ENCODE measurements at places on chromosomes 2 and 18. TPM values are rescaled to one million over a fixed set of nuclear protein-coding genes. Genes with fewer than 3 reads are reported as not detected.

DNA sequence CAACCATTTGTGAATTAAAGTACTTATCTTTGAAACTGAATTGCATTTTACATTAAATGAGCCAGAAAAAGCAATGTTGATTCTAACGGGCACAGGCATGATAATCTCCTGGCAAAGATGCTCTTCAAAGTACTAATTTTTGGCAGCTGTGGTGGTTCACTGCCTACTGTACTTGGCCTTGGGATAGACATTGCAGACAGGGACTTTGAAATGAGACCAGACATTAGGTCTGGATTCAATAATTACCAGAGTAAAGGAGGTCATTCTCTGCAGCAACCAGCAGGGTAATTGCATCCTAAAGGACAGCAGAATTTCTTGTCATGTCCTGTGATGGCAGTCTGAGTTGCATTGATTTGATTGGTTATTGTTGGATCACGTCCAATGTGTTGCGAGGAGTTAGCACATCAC, 986.5 kb downstream of the TDRD15 start:
- no peak for DNase-seq

DNA sequence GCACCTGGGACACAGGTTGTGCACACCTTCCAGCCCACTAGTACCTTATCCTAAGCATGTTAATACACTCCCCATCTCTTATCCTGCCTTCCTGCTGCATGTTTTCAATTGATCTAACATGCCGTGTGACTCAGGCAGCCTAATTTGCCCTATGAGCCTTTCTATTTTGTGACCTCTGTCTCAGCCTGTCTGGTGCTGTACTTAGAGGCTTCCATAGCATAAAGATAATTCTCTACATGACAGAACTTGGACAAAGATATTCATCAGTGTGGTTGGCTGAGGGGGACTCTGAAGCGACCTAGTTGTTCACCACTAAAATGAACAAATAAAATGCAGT, 8.6 kb upstream of the TMEM37 start:
- DNase-seq: no peak

Gene OR6B2
- 0.23 TPM for total RNA-seq

Gene CHRNG
- total RNA-seq: not detected

- DNase-seq: no peak
Observed at GRCh38 chr18:57744211-57744694, 58.9 kb downstream of the ATP8B1 start.

DNA sequence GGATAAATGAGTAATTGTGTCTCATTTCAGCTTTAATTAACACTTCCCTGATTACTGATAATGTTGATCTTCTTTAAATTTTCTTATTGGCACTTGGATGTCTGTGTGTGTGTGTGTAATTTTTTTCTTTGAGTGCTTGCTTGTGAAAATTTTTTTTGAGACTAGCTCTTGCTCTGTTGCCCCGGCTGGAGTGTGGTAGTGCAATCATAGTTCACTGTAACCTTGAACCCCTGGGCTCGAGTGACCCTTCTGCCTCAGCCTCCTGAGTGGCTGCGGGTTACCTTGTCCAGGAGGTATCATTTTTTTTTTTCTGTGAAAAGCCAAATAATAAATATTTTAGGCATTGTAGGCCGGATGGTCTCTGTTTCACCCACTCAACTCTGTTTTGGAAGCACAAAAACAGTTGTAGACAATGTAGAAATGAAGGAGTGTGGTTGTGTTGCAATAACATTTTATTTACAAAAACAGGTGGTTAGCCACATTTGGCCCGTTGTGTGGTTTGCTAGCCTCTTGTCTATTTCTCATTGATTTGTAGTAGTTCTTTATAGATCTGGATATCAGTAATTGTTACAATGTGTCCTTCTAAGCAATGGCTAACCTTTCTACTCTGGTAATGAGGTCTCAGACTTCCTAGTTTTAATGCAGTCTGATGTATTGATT, 7.9 kb downstream of the IL1RL2 start:
- DNase-seq: no peak

Gene ATRAID
- 89.9 TPM for total RNA-seq

- no peak for DNase-seq
Observed at GRCh38 chr2:80035749-80036285, 268.7 kb downstream of the LRRTM1 start.

- DNase-seq: no peak
Observed at GRCh38 chr2:120658042-120658769, 77.5 kb upstream of the GLI2 start.

GRCh38 chr2:104844807-104845551, 8.9 kb upstream of the POU3F3 start:
- DNase-seq: no peak

GRCh38 chr18:67363694-67364093, 152.8 kb downstream of the DSEL start:
- no peak for DNase-seq

GRCh38 chr18:58565021-58565420, 63.9 kb downstream of the ALPK2 start:
- DNase-seq: no peak

DNA sequence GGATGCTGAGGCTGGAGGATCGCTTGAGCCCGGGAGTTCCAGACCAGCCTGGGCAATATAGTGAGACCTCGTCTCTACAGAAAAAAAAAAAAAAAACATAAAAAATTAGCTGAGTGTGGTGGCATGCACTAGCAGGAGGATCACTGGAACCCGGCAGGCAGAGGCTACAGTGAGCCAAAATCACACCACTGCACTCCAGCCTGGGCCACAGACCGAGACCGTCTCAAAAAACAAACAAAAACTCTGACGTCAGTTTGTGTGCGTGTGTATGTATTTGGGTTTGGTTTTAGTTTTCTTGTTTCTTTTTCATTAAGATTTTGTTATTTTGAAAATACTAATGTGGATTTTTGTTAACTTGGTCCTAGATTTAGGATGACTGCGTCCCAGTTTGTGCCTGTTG, 19.0 kb downstream of the CEP68 start:
- DNase-seq: no peak

Gene LONRF2
- not detected for total RNA-seq

DNA sequence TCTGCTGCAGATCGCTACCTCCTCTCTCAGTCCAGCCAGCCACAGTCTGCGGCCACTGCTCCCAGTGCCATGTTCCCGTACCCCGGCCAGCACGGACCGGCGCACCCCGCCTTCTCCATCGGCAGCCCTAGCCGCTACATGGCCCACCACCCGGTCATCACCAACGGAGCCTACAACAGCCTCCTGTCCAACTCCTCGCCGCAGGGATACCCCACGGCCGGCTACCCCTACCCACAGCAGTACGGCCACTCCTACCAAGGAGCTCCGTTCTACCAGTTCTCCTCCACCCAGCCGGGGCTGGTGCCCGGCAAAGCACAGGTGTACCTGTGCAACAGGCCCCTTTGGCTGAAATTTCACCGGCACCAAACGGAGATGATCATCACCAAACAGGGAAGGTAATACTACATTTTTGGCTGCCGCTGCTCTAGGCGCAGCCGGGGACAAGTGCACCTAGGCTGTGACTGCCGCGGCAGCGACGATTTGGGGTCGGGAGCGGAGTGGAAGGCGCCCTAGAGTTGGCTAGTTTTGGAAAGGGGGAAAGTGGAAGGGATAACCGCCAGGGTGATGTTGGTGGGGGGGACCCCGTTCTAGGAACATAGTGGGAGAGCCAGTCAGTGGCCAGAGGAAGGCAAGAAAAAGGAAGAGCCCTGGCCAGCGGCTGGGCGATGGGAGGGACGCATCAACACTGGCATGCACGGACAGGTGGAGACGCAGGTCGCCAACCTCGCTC, 776 bp downstream of the TBR1 start:
- no peak for DNase-seq

DNA sequence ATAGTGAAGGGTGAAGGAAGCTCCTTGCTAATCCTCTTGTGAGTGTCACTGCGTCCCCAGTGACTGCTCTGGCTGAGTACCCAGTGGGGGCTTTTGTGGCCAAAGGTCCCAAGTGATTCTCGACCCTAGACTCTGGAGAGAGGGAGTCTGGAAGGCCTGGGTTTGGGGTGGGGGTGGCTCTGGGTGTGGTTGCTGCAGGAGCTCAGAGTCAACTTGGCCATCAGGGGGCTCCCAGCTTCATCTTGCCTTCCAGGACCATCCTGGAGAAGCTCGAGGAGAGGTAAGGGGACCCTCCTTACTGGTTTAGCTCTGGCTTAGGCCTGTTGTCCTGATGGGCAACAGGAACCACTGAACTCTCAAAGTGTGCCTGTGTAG, 592 bp downstream of the PSD4 start:
- no peak for DNase-seq

- no peak for DNase-seq
Observed at GRCh38 chr2:150465703-150466569, 21.5 kb downstream of the RND3 start.

GRCh38 chr2:52454962-52455361, 1312.6 kb upstream of the CHAC2 start:
- DNase-seq: no peak

- no peak for DNase-seq
Observed at GRCh38 chr2:107591561-107592279, 235.0 kb upstream of the RGPD4 start.

Gene CCDC68
- 0.87 TPM for total RNA-seq

- no peak for DNase-seq
Observed at GRCh38 chr2:138115666-138116065, 151.4 kb downstream of the HNMT start.

DNA sequence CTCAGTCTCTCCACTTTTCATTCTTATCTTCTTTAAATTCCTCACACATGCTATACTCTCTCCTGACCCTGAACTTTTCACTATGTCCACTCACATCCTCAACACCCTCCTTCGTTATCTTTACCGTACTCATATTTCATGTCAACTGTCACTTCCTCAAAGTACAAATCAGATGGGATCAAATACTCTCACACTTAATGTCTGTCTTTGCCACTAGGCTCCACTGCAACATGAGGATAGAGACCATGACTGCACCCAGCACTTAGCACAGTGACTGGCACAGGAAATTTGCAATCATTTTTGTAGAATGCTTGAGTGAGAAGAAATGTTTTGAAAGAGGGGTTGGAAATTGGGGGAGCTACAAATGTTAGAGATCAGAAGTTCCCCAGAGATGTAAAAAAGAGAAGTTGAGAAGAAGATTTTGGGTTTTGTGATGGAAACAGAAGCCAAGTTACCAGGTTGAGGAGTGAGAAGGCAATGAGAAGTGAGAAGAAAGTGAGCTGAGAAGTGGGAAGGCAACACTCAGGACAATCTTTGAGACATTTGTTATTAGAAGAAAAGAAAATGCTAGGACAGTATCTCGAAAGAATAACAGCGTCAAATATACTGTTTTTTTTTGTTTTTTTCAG, 87.0 kb downstream of the CCDC141 start:
- no peak for DNase-seq

- DNase-seq: no peak
Observed at GRCh38 chr18:22728481-22729105, 204.5 kb upstream of the RBBP8 start.

Gene PLGLB1
- 1.1 TPM for total RNA-seq

- DNase-seq: no peak
Observed at GRCh38 chr2:37619959-37620300, 51.5 kb downstream of the CDC42EP3 start.

DNA sequence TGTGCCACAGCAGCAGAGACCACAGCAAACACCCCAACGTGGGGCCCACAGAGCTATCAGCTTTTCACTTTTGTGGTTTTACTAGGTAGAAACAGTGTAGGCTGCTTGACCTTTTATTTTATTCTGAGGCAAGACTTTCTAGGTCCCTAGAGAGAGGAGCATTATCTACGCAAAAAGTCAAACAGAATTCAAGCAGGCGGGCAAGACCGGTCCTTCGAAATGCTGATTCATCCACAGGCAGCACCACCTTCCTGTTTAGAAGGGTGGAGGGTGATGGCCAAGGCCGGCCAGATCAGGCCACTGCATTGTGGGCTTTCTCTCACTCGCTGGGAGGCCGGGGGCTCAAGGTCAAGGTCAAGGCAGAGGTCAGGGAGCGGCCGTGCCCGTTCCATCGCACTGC, 573.0 kb downstream of the GALR1 start:
- DNase-seq: no peak

Gene LDAH
- total RNA-seq: 21.9 TPM

DNA sequence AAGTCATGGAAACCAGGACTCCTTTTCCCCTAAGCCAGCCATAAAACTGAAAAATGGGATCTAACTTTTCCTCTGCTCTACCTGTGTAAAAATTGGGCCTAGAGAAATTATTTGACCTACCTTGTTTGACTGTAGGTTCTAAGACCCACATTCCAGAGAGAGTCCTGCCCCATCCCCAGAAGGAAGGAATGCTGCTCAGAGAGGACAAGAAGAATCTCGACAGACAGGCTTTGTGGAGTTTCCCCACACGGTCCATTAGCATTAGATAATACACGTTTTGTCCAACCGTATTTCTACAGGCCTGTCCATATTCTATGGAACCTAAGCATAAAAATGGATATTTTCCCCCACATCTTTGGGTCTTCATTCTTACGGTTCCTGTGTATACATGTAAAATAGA, 403.3 kb downstream of the METTL4 start:
- DNase-seq: no peak

DNA sequence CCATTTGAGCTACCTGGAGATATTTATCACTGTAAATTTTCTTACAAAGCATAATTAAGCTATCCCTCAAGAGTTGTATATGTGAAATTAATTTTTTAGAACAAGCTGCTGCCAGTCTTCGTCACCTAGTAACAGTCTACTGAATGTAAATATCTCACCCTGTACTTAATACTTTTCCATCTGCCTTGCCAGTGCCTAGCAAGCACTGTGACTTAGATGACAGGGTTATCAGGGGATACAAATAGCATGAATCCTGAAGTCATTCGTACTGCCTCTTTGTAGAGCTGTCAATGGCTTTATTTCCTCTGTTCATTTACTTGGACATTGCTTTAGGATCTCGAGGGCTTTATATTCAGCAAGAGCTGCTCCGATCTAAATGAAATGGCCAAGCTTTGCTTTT, 763.6 kb downstream of the ADCYAP1 start:
- no peak for DNase-seq

Gene EVA1A
- 19.9 TPM for total RNA-seq

Gene B4GALT6
- total RNA-seq: 31.6 TPM

Gene TMEM185B
- 38.4 TPM for total RNA-seq

DNA sequence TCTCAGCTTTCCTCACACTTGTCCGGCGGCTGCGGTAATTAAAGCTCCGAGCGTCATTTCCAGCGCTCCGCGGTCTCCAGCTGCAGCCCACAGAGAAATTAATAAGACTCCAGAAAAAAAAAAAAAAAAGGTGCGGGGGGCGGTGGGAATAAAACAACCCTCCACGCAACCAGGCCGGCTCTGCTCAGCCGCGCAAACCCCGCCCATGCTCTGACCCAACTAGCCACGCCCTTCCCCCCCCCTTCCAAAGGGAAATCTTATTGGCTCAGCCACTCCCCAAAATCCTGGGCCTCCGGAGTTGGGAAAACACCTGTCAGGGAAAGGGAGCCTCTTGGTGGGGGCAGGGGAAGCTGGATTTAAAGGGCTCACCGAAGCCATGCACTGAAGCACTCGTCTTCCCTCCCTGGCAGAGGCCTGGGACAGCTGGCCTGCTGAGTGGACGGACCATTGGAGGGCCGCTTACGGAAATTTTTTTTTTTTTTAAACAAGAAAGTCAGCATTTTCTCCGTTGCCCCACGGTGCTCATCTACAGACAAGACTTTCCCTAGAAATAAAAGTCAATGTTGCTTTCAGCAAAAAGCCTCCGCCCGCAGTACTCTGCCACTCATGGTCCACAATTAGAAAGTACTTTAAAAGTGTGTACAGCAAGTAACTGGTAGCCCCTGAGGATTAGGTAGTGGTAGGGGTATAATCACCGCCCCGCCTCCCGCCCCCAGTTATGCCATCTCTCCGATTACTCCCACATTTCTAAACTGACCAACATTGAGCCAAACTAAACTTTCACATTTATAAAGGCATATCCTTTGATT, 674 bp upstream of the ERBB4 start:
- peak; percentile 52 for DNase-seq

Gene C2orf78
- total RNA-seq: not detected

Gene RFX8
- total RNA-seq: 5.0 TPM

- DNase-seq: no peak
Observed at GRCh38 chr2:113925884-113926283, 36.0 kb downstream of the ACTR3 start.
